ENCODE measurements at places on chromosomes 13 and 19.

DNA sequence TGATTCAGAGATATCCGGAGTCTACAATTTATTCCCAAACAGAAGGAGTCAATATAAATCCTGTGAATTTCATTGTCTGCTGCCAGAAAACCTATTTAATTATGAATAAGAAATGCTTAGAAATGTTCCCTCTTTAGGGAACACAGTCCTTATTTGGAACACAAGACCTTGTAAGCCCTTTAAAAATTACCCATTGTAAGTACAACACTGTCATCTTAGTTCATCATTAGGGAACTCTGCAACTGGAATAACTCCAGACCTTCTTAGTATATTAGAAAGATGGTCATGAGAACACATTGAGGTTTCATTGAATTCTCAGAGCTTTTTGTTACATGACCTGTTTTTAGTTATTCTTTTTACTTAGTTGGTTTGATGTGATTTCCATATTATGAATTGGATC lies 548.5 kb upstream of the KLF12 start:
- no peak for DNase-seq

DNA sequence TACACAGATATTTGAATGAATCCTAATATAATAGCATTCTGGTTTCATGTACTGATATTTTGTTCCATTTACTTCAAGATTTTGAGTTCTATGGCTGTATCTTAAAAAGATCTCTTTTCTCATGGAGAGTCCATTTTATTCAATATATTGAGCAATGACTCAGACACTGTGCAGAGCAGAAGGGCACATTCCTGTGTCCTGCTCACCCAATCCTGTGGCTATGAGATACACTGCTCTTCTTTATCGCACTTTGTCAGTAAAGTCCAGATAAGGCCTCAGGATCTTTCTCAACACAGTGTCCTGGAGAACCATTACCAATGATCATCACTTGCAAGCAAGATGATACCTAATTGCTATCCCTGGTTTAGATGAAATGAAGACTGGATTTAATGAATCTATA lies 155.0 kb downstream of the CYSLTR2 start:
- DNase-seq = no peak

DNA sequence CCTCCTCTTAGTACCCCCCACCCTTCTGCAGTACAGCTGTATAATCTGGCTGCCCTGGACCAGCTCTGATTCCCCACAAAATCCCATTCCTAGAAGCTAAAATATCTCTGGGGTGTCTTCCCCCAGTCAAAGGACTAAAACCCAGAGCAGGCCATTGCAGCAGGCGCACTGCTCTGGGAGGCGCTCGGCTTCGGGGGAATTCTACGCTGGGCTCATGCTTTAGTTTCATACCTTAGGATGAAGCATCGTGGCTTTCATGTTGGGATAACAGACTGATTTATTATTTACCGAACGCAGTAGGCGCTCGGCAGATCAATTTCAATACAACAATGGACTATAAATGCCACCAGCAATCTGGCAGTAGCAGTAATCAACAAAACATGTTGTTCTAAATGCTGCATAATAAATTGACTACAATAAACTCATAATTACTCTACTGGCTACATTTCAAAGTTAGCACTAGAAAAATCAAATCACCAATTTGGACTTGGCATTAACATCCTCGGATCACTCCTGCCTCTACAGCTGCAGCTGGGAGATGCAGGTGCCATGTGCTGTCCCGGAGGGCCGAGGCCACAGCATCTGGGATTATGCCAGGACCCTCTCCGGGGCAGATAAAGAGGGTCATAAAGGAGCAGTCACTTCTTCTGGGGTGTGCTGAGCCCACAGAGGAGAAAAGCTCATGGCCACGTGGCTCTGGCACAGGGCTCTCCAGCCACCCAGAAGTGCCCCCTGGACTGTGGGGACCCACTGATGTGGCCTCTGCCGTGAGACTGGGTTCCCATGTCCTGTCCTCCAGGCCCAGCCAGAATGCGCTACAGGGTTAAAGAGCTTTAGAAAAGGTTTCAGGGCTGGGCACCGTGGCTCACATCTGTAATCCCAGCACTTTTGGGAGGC lies 35.3 kb downstream of the CEBPG start:
- no peak for DNase-seq

DNA sequence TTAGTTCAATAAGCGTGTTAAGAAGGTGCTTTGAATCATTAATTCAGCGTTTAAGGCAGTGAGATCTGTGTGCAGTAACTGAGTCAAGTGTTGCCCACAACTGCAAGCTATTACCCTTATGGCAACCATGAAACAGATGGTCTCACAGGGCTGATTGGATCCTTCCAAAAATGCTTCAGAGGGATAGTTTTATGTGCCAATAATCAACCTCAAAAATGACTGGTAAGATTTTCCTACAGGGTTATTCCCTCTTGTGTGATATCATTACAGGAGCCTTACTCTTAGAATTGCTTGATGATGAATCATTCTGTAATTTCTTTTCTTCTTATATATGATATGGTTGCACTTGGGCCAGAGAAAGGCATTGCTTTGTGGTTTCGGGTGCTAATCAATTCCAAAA lies 1299.2 kb upstream of the ATXN8OS start:
- DNase-seq = no peak

GRCh38 chr19:17511724-17512573 lies 500 bp downstream of the PGLS start:
- DNase-seq = peak; percentile 79

Measured in activated CD4-positive, alpha-beta T cell treated with anti-CD3 and anti-CD28 coated beads, Interleukin-2, amount 50 U/mL, for 1 hour (primary cell).